Jurkat, Clone E6-1 (cell line): ENCODE measurements at places on chromosomes 11 and 22.

- DNase-seq: peak; percentile 10
These were observed 38.5 kb upstream of the APLNR start for GRCh38 chr11:57275582-57275981.

- no peak for DNase-seq
These were observed 11.3 kb downstream of the CUL5 start for GRCh38 chr11:108019870-108020540.

GRCh38 chr11:69624293-69624692 lies 16.7 kb upstream of the CCND1 start:
- DNase-seq: no peak

- no peak for DNase-seq
These were observed 21.6 kb downstream of the AAMDC start for GRCh38 chr11:77842441-77843121.

- DNase-seq: no peak
These were observed 25.5 kb downstream of the LDLRAD3 start for GRCh38 chr11:35969089-35970042.

DNA sequence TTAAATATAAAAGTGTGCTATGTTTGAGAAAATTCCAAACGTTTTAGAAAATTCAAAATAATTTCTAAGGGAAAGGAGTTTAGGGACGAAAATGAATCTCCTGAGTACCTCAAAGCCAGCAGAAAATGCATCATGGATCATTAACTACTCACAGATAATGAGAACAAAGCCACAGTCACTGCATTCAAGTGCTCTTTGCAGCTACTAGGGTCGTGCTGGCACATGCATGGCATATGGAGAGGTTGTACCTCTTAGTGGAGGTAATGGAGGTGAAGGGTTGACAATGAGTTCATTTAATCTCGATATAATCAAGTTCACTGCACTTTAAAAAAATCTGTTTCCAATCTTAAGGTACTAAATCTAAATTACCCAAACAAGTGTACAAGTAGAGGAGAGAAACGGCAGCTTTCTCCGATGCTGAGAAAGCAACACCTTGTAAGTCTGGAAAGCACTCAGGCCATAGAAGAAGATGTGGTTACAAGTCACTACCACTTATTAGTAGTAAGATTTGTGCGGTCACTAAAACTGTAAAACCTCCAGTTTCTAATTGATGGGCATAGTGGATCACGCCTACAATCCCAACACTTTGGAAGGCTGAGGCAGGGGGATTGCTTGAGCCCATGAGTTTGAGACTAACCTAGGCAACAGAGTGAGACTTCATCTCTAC lies 261.1 kb upstream of the ANO3 start:
- no peak for DNase-seq

DNA sequence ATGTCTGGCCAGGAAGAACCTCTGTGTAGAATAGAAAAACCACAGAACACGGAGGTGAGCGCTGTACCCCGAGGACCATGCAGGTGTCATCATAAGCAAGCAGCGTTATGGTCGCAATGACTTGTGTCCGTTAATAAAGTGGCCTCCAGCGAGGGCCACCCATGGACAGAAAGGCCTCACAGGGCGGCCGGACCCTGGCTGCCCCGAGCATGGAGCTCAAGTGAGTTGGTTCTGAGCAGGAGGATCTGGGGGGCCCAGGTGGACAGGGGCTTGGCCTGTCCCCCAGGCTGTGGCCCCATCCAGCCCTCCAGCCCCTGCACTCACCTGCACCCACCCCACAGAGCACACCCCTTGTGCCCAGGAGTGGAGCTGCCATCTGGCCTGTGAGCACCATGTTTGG lies 133.8 kb downstream of the BRD1 start:
- no peak for DNase-seq

DNA sequence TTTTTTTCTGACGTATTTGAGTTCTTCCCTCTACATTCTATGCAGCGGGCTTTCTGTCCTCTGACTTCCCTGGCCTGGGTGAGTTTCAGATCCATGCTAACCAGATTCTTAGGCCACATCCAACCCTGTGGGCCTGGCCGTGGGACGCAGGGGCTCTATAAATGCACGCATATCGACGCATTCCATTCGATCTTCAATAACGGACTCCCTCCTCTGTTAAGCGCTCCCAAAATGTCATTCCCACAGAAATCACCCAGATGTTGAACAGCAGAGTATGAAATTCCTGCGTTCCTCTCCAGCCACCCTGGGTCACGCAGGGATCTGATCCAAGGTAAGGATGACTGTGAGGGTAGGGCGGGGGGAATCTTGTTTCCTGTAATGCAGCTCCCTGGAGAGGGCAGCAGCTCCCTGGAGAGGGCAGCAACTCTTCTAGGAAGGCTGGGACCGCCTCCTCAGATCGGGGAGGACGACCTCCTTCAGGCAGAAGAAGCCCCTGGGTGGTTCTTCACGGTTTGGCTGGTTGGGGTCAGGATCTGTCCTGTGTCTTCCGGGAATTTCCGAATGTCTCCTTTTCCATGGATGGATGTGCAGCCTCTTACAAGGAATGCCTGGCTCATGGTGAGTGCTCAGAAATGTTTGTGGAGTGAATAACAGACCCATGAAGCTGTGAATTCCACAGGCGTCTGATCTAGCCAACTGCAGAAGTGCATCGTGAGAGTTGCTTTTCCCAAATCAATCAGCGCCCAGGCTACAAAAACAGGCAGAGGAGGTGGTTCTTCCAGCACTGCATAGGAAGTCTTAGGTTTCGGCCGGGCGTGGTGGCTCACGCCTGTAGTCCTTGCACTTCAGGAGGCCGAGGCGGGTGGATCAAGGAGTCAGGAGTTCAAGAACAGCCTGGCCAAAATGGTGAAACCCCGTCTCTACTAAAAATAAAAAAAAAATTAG lies 12.2 kb downstream of the MRGPRD start:
- no peak for DNase-seq
